ENCODE measurements at places on chromosomes 1 and 21.

DNA sequence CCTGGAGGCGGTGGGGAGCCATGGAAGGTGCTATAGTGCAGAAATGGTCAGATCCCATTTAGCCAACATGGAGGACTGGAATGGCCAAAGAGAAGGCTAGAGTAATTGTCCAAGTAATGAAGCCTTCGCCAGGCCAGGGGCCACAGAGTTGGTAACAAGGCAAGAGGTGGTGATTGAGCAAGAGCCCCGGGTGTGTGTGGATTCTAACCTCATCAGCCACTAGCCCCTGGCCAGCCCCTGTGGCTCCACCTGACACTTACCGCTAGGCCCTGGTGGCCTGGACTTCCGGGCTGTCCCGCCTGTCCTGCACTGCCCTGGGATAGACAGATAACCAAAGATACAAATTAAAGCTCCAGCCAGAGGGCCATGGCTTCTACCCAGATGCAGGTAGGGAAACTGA is 9.9 kb downstream of the COL9A2 start:
- no peak for DNase-seq

- DNase-seq, result no peak
These were observed 38.8 kb upstream of the SRSF10 start for GRCh38 chr1:24018611-24019580.

DNA sequence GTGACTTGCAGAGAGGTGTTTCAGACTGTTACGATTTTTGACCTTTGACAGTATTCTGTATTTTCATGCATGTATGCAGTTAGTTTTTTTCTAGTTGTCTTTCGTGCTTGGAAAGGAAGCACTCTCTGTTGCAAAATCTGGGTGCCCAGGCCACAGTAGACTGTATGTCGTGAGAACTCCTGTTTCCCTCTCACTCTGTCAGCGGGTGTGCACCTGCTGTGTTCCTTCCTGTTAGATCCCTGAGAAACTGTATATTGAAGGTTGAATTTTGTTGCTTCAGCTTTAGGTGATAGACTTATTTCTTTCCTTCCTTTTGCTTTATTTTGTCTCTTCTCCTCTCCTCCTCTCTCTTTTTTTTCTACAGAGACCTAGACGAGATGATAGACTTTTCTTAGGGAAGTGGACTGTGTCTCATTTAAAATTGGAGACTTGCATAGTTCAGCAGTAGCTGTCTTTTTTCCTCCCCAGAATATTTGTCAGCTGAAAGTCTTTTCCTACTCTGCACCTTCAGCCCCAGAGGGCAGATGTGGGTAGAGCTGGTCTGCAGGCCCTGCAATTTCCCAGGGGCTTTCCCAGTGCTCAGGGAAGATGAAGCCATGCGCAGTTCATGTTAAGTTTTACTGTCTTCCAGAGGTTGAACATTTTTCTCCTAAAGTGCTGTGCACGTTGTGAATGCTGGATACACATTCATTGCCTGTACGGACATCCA is 1.4 kb downstream of the TRAPPC10 start:
- DNase-seq, result peak; percentile 51

DNA sequence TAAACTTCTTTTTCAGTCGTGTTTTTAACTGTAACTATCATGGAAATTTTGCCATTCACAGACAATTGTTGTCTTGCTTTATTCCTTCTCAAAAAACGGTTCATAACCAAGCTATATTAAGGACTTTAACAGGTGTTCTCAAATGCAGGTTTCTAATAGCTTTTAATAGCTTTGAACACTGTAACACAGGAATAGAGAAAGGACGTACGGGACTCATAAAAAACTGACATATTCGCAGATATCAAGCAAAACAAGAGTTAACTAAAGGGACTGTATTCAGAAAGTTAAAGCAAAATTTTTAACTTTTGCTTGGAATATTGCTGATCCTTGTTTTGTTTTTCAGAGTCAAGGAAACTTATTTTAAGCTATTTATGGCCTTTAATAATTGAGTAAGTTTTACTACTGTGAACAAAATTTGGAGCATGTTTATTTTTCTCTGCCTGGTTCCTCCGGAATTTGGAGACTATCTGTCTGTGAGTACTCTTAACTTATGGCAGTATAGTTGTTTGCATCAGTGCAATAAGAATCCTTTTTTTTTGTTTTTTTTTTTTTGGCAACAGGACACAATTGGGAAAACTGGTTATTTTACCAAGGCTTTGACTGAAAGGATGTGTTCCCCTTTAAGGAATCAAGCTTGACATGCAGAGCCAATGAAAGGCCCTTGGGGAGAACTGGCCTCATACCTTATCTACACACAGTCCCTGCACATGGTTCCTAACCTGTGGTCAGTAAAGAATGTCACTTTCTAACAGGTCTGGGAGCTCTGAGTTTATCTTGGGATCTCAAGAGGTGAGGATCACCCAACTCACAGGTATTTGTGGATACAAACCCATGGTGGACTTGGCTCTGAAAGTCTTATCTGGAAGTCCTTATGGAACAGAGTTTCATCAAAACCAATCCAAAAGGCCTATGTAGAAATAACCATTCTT is 5.8 kb upstream of the CD46 start:
- DNase-seq, result no peak

GRCh38 chr1:235923466-235924021 is 56.8 kb upstream of the LYST start:
- DNase-seq, result peak; percentile 35

DNA sequence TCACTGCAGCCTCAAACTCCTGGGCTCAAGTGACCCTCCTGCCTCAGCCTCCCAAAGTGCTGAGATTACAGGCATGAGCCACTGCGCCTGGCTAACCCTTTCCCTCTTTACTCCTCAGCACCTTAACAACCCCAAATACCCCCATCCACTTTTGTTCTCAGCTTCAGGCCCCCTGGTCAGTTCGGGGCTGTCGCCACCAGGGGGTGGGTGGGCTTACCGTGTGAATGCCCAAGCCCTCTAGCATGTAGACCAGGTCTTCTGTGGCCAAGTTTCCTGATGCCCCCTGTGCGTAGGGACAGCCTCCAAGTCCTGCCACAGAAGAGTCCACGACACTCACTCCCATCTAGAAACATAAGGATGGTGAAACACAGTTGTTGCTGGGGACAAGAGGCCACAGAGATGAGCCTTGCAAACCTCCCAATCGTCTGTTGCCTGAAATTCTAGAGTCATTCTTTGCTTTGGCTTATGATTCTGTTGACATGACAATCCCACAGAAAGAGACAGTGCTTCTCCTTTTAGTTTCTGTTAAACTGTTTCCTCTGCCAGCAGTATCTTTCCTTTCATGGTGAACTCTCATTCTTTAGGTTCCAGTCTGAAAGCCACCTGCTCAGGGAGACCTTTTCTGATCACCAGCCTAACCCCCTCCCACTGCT is 3.8 kb upstream of the GALE start:
- DNase-seq, result no peak

DNA sequence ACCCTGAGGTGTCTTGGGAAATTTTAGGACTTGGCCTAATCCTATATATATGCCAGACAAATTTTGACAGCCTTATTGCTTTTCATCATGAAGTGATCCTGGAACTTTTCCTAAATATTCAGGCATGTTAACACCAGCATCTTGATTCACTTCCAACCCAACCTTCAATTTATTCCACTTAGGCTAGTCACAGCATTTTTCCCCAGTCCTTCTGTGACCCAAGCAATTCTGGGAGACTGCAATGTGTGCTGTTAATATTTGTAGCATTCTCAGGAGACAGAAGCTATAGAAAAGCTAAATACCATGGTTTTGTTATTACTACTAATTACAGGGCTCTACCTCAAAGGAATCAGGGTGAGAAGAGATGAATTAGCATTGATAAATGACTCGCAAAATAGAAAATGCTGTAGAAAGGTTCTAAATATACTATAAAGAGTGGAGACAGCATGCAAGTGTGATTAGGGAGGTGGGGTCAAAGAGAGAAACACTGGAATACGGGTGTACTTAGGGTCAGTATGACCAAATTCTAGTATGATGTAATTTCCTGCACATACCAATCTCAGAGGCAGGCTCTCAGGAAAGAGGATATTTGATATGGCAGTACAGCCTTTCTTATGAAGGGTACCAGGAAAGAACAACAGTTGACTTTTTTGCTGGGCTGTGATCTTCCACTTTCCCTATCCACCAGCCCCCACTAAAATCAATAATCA is 29.1 kb downstream of the PRRX1 start:
- DNase-seq, result no peak

- no peak for DNase-seq
These were observed 213.4 kb downstream of the USP25 start for GRCh38 chr21:15943009-15943666.

- DNase-seq, result no peak
These were observed 216.1 kb downstream of the NUF2 start for GRCh38 chr1:163537809-163538208.

- no peak for DNase-seq
These were observed 1177.6 kb downstream of the PLA2G4A start for GRCh38 chr1:188006354-188006753.

GRCh38 chr1:190711069-190711468 is 233.4 kb upstream of the BRINP3 start:
- DNase-seq, result no peak

DNA sequence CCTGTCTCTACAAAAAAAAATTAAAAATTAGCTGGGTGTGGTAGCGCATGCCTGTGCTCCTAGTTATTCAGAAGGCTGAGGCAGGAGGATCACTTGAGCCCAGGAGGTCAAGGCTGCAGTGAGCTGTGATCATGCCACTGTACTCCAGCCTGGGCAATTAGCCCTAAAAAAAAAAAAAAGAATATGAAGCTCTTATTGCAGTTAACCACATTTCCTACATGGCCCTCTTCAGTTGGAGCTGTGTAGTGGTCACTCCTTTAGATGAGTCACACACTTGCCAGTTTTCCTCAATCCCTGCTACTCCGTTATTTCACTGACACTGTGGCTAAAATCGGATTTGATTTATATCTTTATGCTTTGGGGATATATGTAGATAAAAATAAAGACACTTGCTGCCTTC is 11.8 kb downstream of the NFYC start:
- no peak for DNase-seq

DNA sequence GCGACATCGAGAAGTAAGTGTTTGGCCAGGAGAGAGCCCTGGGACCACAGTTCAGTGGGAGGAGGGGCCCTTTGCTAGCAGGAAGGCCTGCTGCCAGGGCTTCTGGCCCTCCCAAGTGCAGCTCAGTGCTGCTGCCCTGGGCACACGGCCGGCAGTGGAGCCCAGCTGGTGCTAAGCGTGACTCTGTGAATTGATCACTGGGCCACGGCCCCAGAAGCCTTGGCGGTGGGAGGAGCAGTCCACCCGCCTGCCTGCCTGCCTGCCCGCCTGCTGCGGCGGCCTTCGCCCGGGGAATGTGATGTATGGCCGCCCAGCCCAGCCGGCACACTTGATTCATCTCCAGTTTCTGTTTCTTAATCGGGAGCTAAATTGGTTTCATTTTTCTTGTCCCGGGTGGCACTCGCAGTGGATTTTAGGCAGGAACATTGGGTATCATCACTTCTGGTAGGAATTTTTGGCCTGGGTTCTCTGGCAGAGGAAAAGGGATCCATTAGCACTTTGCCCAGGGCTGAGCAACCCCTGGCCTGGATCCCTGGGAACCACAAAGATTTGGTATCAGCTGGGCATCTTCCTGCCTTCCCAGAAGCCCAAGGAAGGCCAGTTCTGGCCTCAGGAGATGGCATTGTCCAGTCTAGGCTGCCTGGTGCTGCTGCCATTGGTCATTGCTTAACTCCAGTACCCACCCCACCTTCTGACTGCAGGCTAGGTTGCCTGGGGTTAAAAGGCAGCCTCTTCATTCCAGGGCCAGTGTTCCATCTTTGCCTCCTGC is 28.6 kb downstream of the TMEM53 start:
- DNase-seq, result no peak

DNA sequence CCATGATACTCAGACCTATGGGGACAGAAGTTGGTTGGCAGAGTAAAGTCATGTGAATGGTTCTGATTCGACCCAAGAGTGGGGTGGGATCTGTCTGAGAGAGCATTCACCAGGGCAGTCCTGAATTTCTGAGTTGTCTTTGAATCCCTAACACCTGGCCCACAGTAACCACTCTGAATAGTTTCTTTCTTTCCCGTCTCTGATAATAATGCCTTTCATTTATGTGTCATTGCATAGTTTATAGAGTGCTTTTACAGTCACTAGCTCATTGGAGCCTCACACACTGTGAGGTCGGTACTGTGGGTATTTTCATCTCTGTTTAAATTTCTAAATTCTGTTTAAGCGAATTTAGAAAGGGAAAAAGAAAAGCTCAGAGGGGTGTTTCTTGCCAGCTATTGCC is 147.1 kb downstream of the C1orf21 start:
- DNase-seq, result no peak

DNA sequence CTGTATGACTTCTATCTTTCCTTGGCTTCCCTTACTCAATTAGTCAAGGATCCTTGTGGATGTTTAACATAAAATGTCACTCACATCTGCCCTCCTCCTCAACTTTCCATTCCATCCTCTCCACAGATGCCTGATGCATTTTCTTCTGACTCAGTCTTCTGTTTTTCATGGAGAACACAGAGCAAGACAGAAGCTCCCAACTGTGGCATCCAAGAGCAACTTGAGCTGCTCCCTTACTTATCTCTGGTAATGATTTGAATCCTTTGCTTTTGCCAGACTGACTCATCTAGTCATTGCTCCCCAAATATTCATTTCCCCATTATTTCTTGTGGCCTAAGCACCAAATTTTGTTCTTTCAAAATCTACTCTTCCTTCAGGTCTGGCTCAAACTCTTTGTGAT is 120.6 kb downstream of the LYPLAL1 start:
- DNase-seq, result no peak

- DNase-seq, result no peak
These were observed 83.1 kb upstream of the SOD1 start for GRCh38 chr21:31576428-31576827.

DNA sequence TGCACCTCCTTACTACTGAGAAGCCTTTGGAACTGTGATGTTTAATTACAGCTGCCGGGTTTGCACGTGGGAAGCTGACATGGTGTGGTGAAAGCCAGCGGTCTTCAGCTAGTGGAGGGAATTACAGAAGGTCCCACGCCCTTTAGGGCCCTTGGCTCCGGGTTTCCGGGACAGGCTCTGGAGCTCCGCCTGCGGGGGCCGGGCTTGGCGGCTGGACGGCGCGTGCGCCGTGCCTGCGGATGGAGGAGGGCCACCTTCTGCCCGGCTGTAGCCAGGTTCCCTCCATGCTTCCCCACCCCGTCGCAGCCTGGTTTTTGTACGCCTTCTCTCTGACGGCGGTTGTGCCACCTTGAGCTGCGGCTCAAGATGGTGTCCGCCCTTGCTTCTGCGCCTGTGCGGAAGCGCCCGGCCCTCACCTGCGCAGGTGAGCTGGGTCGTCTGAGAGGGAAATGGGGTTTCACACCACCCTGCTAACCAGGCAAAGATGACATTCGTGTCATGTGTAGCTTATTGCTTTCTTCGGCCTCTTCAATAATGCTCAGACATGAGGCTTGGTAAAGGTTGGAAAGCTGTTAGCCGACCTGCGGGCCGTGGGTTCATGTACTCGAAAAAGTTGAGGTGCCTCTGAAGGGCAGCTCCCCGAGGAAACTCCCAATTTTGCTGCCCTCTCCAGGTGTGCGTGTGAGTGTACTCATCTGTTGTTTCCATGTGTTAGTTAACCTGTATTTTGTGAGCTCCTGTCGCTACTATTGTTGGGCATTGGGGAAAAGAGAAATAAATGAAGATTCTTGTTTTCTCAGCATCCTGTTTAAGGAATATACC is 36.6 kb upstream of the OPRD1 start:
- peak; percentile 79 for DNase-seq

GRCh38 chr21:15894596-15894995 is 164.8 kb downstream of the USP25 start:
- no peak for DNase-seq

- peak; percentile 91 for DNase-seq
These were observed at the start of gene MARCKSL1 for GRCh38 chr1:32335790-32336590. TSS of gene MARCKSL1 (minus strand) at chr1:32336233. CDS start at chr1:32336033, 200 bp downstream.
